ENCODE measurements at places on chromosomes 3 and 15.

DNA sequence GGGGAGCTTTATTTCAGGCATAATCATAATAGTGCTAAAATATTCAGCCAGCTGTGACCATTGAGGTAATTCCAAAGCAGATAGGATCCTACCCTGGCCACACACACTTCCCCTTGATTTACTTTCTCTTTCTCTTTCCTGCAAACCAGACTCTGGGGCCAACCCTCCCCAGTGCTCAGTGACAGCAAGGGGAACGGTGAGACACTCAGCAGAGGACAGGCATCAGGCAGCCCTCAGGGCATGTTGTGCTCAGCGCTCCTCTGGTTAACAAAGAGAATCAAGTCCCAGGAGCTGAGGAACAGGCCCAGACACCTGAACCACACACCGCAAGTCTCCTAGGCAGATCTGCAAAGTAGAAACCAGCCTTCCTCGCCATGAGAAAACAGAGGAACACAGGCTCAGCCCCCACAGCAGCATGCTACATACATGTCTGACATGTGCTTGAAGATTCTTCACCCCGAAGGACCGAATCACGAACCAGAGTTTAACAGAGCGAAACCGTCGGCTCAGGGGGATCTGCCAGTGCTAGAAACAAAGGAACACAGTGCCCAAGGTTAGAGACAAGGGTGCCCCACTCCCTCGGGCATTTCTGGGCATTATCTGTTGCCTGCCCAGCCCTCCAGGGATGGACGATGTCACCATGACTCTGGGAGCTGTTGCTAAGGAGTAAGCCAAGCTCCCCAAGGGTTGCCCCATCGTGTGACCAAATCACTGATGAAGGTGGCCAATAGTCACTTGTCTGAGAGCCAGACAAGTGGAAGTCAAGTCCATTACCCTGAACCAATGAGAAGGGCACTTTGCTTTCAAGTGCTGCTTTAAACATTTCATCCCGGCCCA is 17.5 kb downstream of the HDC start:
- DNase-seq = no peak

GRCh38 chr3:119362010-119362409 is 67.8 kb downstream of the ARHGAP31 start:
- no peak for DNase-seq

- DNase-seq = no peak
Measured at GRCh38 chr3:18127859-18128681, 297.1 kb downstream of the SATB1 start.

DNA sequence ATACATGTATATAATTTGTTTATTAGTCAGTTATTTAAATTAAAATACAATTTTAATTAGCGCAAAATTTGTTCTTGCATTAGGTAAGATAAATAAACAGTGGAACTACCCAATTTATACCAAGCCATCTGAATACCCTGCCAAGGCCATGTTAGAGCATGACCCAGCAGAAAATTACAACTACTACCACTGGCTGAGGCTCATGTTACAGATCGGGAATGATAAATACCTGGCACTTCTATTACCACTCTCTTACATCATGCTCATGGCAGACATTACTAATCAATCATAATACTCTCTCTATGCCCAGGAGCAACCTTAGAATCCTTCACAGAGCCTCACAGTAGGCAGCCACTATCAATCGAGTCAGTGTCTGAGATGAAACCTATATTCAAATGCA is 21.2 kb upstream of the LMOD3 start:
- DNase-seq = peak; percentile 24

- DNase-seq = no peak
Measured at GRCh38 chr3:187878772-187879518, 133.7 kb upstream of the BCL6 start.

DNA sequence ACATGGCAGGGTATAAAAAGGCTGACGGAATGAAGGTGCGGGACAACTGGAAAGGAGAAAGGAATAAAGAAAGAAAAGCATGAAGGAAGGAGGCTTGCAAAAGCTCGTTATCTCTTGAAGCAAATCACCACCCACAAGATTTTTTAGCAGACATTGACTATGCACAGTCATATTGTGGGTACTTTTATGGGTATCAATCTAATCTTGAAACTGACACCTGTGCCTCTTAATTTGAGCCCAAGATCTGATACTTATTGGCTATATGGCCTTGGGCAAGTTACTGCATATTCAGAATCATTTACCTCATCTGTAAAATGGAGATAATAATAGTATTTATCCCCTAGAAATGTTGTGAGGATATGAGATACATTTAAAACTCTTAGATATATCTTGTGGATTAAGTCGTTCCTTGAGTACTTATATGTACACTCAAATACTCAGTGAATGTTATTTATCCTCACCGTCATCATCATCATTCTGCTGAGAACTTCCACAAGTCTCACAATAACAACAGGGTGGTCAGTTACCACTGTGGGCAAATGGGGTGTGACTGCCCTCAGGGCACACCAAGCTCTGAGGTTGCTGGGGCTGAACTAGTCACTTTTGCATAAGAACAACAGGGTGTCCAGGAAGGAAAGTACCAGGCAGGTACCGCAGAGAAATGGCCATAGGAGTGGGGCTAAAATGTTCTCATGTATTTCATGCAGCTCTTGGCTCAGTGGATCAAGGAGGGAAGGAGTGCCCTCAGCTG is 266.1 kb downstream of the SLC9A9 start:
- no peak for DNase-seq

GRCh38 chr3:137709011-137709601 is 55.0 kb upstream of the SOX14 start:
- DNase-seq = peak; percentile 49

DNA sequence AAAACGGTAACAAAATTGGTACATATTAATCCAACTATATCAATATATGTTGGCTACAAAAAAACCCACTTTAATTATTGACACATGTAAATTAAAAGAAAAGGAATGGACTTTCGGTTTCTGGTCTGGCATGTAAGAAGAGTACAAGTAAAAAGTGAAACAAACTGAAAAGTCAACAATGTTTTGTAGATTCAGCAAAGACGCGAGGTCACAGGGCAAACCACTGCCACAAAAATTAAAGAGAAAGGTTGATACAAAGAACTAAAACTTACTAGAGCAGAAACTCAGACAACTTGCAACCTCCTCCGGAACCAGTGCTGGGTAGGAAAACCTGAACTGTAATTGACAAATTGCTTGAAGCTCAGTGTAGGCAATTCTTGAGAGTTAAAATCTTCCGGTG is 110.6 kb upstream of the ARPP21 start:
- no peak for DNase-seq

- DNase-seq = peak; percentile 75
Measured at GRCh38 chr3:152071924-152072323, 196.8 kb upstream of the MBNL1 start.

DNA sequence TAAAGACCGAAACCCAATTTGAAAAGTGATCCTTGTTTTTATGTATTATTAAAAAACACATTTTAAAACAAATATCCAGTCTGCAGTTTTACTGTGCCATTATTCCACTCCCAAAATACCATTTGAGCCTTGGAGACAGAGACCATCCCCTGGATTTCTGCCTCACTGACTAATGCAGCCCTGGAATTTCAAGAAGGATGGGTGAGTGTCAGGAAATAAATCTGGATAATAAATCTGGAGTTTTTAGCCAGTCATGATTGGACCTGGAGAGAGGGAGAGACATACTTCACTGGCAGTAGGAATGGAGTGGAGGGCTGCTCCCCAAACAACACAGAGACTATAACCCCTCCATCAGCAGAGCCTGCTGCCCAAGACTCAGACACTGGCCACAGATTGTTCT is 123.3 kb downstream of the MYLK start:
- DNase-seq = no peak
